ENCODE measurements at places on chromosomes 5 and 9.

GRCh38 chr5:24353016-24353415, 291.8 kb downstream of the CDH10 start:
- no peak for DNase-seq

GRCh38 chr9:83030391-83031107, 32.4 kb downstream of the RASEF start:
- DNase-seq: no peak

- no peak for DNase-seq
Measured at GRCh38 chr9:70315389-70315788, 56.6 kb downstream of the SMC5 start.

DNA sequence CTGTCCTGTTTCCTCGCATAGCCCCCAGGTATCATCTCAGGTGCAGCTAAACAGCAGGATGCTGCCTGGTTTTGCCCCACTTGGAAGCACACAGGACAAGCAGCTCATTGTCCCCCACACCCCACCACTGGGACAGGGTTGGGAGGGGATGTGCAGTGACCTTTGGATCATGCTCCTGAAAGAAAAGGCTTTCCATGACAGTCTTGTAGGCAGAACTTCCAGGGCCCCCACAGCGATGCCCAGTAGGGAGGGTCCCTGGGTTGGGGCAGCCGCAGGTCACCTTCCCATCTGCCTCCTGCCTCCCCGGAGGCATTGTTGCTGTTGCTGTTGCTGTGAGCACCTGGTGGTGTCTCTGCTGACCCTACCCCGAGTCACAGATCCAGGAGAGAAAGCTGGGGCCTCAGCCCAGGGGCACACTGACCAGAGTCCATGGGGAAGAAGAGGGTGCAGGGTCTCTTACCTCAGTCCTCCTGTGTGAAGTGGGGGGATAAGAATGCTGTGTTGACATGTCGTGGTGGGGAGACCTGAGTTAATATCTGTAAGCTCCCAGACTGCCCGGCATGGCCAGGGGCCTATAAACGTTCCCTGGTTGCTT, 8.5 kb downstream of the CEP72 start:
- DNase-seq: no peak

DNA sequence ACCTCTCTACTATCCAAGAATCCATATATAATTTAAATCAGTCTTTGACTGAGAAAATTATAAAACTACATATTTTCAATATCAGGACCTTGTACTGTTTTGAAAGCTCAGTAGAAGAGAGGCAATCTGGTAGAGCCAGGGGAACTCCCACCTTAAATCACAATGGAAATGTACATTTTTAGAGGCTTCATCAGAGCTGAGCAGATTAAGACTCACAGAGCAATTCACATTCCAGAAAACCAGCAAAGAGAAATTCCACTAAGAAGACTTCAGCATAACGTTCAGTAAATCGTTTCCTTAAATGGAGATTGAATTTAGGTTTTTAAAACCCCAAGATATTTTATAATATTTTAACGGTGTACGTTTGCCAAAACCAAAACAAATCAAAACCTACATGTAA, 227.8 kb upstream of the TRPM3 start:
- DNase-seq: no peak
